ENCODE measurements at places on chromosomes 7 and 10.

DNA sequence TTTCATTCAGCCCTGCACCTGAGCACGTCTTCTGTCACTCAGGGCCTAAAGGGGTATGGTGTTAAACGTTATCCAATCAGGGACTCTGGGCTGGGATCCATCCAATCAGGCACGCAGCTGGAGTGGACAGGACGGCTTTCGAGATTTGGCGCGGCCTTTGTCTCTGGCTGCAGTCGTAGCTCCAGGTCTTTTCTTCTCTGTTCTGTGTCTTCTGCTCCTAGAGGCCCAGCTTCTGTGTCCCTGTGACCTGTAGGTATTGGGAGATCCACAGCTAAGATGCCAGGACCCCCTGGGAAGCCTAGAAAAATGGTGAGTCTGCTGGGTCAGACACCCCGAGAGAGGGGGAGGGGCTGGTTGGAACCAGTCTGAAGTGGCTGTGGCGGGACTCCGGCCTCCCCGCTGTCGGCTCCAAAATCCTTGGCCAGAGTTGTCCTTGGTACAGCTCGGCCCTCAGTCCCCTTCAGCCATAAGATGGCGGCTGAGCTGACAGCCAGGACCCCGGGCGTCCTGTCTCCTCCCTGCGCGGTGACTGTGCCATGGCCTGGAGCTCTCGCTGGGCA, 11.7 kb upstream of the ZNF680 start:
- DNase-seq = no peak

DNA sequence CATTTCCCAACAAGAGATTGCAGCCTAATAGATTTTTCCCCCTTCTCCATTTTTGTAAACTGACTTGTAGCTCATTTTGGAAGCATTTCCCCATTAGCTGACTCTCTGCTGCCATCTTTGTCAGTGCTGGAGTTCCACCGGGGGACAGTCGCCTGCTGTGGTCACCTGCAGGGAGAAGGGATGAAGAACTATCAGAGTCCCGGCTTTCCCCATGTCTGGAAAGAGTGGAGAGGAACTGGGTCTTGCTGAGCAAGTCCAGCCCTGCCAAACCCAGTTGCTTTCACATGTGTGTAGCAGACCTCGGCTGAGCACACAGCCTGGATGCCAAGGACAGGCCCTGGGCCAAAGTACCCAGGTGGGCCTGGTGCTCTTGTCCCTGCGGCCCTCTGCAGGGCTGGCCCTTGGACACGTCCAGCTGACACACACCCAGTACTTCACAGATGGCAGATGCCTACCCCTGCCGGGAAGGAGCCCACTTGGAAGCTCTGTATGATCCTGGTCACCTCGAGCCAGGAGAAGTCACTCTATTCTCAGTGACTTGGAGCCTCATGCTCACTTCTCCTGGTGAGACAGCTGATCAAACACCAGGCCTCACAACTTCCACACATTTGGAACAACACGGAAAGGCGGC, 157.3 kb upstream of the NPVF start:
- no peak for DNase-seq

DNA sequence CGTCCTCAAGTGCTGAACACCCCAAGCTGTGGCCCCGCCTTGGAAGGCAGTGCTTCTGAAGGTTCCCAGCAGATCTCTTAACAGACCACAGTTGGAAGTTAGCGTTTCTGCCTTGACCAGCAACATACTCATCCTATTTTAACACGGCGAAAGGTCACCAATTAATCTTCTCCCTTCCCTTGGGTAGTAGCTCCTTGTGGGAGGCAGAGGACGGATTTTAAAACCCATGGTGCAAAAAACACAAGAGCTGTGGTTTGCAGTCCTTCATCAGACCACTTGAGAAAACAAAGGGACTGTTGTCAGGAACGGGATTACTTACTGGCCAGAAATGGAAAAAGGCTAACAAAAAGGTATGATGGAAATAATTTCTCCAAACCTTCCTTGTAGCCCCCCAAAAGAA, 87.3 kb downstream of the BEND7 start:
- DNase-seq = no peak

DNA sequence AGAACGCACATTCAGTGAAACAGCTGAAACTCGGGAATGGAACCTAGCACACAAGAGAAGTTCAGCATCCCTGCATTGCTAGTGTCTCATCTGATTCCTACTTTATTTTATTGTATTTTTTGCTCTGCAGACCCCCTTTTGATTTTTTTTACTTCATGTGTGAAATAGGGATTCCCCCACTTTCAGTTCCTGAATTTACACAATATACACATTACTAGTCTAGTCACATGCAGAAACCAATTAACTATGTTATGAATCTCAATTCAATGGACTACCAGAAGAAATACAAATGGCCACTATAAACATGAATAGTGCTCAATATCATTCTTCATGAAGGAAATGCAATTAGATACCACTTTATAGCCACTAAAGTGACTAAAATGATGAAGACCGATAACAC, 386.1 kb upstream of the COBL start:
- DNase-seq = no peak

- no peak for DNase-seq
Measured at GRCh38 chr7:158722574-158723237, 18.1 kb upstream of the NCAPG2 start.

- no peak for DNase-seq
Measured at GRCh38 chr10:119456435-119456810, 86.1 kb downstream of the RGS10 start.

- DNase-seq = no peak
Measured at GRCh38 chr7:141128506-141128905, 54.6 kb downstream of the TMEM178B start.

DNA sequence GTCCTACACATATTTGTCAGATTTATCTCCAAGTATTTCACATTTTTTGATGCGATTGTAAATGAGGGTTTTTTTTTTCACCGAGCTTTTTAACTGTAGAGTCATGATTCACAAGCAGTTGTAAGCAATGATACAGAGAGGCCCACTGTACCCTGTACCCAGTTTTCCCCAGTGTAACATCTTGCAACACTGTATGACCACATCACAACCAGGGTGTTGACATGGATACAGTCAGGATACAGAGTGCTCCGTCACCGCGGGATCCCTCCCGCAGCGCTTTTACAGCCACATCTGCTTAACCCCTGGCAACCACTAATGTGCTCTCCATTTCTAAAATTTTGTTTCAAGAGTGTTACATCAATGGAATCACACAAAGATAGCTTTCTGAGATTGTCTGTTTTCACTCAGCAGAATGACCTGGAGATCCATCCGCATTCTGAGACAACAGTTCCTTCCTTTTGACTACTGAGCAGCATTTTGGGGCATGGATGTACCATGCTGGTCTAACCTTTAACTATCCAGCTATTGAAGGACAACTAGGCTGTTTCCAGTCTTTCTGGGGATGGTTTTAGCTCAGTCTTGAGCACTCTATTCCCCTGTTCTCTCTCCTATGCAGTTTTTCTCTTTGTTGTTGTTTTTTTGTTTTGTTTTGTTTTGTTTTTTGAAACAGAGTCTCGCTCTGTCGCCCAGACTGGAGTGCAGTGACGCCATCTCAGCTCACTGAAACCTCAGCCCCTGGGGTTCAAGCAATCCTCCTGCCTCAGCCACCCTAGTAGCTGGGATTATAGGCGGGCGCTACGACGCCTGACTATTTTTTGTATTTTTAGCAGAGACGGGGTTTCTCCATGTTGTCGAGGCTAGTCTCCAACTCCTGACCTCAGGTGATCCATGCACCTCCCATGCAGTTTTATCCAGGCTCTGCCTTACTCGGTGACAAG, 25.9 kb downstream of the GPRIN2 start:
- no peak for DNase-seq

DNA sequence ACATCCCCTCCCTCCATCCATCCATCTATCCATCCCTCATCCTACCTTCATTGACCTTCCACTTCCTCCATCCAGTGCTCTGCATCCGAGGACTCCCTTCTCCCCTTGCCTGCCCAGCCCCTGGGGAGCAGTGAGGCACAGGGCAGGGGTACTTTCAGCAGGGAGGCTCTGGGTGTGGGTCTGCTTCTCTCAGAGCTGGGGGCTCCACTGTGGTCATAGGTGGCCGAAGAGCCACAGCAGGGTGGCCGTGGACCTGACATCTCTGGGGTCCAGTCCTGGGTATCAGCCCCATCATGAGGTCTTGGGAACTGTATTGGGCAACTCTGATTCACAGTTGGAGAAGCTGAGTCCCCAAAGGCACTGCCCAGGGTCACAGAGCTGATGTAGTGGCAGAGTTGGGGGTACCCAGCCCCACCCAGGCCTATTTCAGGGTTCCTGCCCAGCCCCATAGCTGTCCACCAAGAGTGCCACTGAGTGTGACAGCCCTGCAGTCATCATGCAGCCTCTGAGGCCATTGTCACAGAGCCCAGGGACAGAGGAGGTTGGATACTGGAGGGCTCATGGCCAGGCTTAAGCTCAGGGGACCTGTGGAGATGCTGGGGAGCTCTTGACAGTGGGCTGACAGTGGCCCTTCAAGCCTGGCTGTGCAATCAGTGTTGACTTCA, 35.3 kb upstream of the DPYSL4 start:
- DNase-seq = no peak

GRCh38 chr7:134669845-134670373, 23.3 kb downstream of the BPGM start:
- peak; percentile 76 for DNase-seq

GRCh38 chr10:91411621-91412020, 1.5 kb downstream of the HECTD2 start:
- DNase-seq = no peak

- DNase-seq = no peak
Measured at GRCh38 chr10:71536332-71536731, 139.6 kb downstream of the CDH23 start.

Measured in activated CD4-positive, alpha-beta T cell treated with anti-CD3 and anti-CD28 coated beads, Interleukin-10, Interleukin-2, amounts not matched to agents 100 ng/mL and 50 ng/mL, durations not matched to agents 16 hours and 8 hours (primary cell).